ENCODE measurements at places on chromosomes 12 and 14.

- DNase-seq: no peak
- H3K27me3 ChIP-seq: no peaks in the 10 kb centered on the region
- peaks cover 32% of the 10 kb centered on the region for H3K4me1 ChIP-seq
- H3K36me3 ChIP-seq: peaks cover 2% of the 10 kb centered on the region
Measured at GRCh38 chr12:116161588-116161987, 115.9 kb downstream of the MED13L start.

DNA sequence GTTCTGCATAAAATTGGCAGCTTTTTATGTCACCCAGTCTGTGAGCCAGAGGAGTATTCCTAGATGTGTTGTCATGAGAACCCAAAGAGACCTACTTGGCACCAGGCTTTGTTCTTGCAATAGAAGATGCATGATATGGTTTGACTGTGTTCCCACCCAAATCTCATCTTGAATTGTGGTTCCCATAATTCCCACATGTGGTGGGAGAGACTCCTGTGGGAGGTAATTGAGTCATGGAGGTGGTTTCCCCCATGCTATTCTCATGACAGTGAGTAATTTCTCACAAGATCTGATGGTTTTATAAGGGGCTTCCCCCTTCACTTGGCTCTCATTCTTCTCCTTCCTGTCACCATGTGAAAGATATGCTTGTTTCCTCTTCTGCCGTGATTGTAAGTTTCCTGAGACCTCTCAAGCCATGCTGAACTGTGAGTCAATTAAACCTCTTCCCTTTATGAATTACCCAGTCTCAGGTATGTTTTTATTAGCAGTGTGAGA, 572.0 kb upstream of the ATP2B1 start:
- peaks cover 7% of the 10 kb centered on the region for H3K27me3 ChIP-seq
- H3K4me3 ChIP-seq: no peak overlapping the region
- H3K4me1 ChIP-seq: peaks cover 3% of the 10 kb centered on the region
- H3K36me3 ChIP-seq: peaks cover 2% of the 10 kb centered on the region
- no peak for DNase-seq

DNA sequence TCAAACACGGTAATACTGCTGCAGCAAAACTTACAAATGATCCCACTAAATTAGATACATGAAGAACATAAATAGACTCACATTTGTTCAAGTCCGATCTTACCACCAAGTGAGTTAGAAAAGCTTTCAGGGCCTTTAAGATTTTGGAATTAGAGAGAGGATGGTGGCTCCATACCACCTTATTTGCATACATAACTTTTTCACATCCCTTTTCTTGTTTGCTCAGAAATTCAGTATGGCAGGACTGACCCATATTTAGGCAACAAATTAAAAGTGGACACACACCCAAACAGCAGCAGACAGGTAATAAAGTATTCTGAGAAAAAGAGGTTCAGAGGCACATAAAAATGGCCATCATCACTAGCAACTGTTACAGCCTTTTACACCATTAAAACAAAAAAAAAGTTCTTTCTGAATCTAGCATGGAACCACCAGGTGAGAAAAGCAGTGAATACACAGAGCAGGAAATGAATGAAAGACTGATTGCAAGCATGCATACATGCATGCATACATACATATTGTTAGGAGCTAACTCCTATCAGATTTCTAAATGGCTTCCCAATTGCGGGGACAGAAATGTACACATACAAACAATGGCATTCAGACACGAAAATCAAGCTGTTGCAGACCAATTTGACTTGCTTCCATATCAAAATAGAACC, 23.3 kb downstream of the STXBP6 start:
- H3K27ac ChIP-seq: no peak overlapping the region
- H3K4me3 ChIP-seq: no peak overlapping the region
- H3K36me3 ChIP-seq: no peaks in the 10 kb centered on the region
- H3K27me3 ChIP-seq: no peaks in the 10 kb centered on the region
- no peaks in the 10 kb centered on the region for H3K4me1 ChIP-seq

- no peak overlapping the region for H3K27ac ChIP-seq
- no peaks in the 10 kb centered on the region for H3K27me3 ChIP-seq
- H3K4me1 ChIP-seq: no peaks in the 10 kb centered on the region
- DNase-seq: no peak
- H3K36me3 ChIP-seq: peaks cover 51% of the 10 kb centered on the region
- no peak overlapping the region for H3K4me3 ChIP-seq
Measured at GRCh38 chr14:97956581-97957340, 1159.6 kb downstream of the VRK1 start.

GRCh38 chr12:74021937-74022336, 515.7 kb upstream of the ATXN7L3B start:
- DNase-seq: peak; percentile 45
- no peak overlapping the region for H3K27ac ChIP-seq
- no peak overlapping the region for H3K4me3 ChIP-seq
- no peaks in the 10 kb centered on the region for H3K4me1 ChIP-seq
- H3K27me3 ChIP-seq: no peaks in the 10 kb centered on the region

DNA sequence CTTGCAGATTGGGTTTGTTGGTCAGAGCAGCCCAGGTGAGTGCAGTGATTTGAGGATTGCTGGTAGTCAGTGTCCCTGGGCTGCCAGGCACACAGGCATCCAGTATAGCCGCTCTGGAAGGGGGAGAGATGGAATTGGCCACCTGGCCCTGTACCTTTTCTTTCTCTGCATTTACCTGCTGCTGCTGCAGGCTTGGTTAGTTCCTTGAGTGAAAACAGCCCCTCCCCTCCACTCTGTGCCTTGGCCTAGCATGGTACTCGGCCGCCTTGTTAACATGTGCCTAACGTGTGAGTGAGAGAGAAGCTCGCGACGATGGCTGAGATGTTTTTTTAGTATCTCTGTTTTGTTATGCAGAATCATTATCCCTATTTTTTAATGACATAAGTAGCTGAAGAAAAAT, 49.3 kb upstream of the AMN start:
- no peaks in the 10 kb centered on the region for H3K27me3 ChIP-seq
- H3K4me3 ChIP-seq: no peak overlapping the region
- no peak overlapping the region for H3K27ac ChIP-seq
- peaks cover 26% of the 10 kb centered on the region for H3K4me1 ChIP-seq
- DNase-seq: no peak
- H3K36me3 ChIP-seq: peaks cover 26% of the 10 kb centered on the region

- no peaks in the 10 kb centered on the region for H3K27me3 ChIP-seq
- no peaks in the 10 kb centered on the region for H3K4me1 ChIP-seq
- H3K27ac ChIP-seq: no peak overlapping the region
- peaks cover 17% of the 10 kb centered on the region for H3K36me3 ChIP-seq
- no peak for DNase-seq
Measured at GRCh38 chr12:50690925-50691324, 73.0 kb upstream of the ATF1 start.

DNA sequence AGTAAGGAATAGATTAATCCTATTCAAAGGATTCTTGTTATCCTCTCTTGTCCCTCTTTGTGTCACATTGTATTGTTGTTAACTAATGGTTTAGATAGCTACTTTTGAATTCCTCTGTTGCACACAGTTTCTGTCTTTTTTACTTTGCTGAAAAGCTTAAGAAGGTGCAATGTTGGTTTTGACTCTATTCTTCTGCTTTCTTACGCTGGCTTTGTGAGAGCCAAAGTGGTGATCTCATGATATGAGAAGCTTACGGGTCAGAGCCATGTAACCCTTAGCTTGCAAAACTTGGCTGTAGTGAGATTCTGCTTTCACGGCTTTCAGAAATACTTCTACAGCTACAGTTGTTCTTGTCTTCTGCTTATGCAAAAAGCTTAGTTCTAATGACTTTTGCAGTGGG, 239.7 kb downstream of the TRHDE start:
- H3K27me3 ChIP-seq: no peaks in the 10 kb centered on the region
- no peak overlapping the region for H3K27ac ChIP-seq
- H3K4me1 ChIP-seq: no peaks in the 10 kb centered on the region
- no peak overlapping the region for H3K4me3 ChIP-seq
- no peaks in the 10 kb centered on the region for H3K36me3 ChIP-seq

GRCh38 chr12:109126784-109127183, 10.4 kb downstream of the ACACB start:
- no peak overlapping the region for H3K4me3 ChIP-seq
- no peaks in the 10 kb centered on the region for H3K36me3 ChIP-seq
- no peak overlapping the region for H3K27ac ChIP-seq
- no peaks in the 10 kb centered on the region for H3K27me3 ChIP-seq
- no peaks in the 10 kb centered on the region for H3K4me1 ChIP-seq
- no peak for DNase-seq
